Breast epithelium (tissue), 4 donors: ENCODE measurements at places on chromosomes 13 and 19. TPM values are rescaled to one million over a fixed set of nuclear protein-coding genes. Genes with fewer than 3 reads are reported as not detected.
A peak's percentile ranks its signal among the peaks of the same experiment; 100 is the strongest.

The ZNF222 gene
- total RNA-seq = 3.8 TPM

The KCNC3 gene
- total RNA-seq = 1.6 TPM

The CYP2F1 gene
- total RNA-seq = not detected

The C13orf42 gene
- not detected for total RNA-seq

The THOP1 gene
- total RNA-seq = 39.1 TPM

The OR10H1 gene
- total RNA-seq = not detected

The ABHD13 gene
- 14.4 TPM for total RNA-seq

- DNase-seq = no peak
Observed at GRCh38 chr13:60329221-60329923, 67.6 kb upstream of the TDRD3 start.

GRCh38 chr19:21109116-21109515, 27.1 kb downstream of the ZNF714 start:
- no peak for DNase-seq

GRCh38 chr13:84946192-84946591, 853.0 kb downstream of the SLITRK6 start:
- no peak for DNase-seq

DNA sequence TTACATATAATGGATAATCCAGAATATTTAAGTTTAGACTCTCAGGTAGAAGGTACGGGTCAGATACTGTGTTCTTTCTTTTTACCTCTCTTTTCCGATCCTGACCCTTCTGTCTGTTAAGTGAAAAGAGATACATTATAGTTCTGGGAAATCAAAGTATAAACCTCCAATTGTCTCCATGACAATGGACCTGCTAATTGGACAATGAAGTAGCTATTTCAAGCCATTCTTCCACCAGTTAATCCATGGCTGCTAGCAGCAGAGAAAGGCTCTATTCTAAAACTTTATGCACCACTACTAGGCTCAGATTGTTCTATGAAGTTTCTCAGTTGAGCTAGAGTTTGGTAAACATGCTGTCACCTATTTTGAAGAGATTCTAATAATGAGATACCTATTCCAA, 8.3 kb upstream of the NBEA start:
- DNase-seq = no peak

DNA sequence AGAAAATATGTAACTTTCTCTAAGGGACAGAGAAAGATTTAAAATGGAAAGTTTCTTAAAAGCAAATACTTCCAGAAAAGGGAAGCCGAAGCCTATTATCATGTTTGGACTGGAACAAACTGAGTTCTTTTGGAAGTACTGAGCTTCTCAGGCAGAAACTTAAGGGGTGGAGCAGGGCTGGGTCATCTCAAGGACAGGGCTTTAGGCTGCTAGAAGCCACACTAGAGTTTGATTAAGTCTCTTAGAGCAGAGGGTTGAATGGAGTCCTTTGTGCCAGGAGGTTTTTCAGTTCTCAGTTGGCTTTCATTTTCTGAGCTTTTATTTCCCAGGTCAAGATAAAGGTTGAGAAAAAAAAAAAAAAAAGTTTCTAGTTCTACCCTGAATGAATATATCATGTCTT, 432.7 kb downstream of the SLITRK5 start:
- DNase-seq = no peak

DNA sequence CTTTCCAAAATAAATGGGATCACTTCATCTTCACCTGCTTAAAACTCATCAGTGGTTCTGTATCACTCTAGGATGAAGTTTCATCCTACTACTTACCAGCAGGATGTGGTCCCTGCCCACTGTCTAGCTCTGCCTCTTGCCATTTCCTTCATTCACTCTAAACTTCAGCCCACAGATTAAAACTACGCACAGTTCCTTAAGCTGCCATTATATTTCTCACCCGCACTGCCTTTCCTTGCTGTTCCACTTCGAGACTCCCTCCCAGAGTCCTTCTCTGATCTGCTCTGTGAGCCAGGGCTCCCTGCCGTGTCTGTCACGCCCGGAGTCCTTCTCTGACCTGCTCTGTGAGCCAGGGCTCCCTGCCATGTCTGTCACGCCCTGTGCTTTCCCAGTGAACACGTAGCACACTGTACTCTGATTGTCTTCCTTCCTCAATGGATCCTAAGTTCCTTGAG, 52.0 kb upstream of the NPAS1 start:
- DNase-seq = no peak

- peak; percentile 44 for DNase-seq
Observed at GRCh38 chr19:50909240-50910070, 1.7 kb downstream of the KLK4 start.

DNA sequence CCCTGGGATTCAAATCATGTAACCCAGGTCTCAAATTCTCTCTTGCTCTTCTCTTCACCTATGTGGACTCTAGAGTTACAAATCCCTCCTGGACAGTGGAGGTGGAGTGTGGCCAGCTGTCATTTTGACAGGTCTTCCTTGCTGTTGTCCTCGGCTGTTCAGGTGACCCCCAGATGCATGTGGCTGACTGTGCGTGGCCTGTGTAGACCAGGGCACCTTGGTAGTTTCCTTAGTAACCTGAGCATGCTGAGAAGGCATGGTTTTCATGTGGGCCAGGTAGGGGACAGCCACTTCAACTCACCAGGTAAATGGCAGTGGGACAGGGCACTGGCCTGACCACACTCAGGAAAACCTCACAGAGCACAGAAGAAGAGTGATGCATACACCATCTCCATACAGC, 155.0 kb upstream of the TSHZ3 start:
- no peak for DNase-seq

DNA sequence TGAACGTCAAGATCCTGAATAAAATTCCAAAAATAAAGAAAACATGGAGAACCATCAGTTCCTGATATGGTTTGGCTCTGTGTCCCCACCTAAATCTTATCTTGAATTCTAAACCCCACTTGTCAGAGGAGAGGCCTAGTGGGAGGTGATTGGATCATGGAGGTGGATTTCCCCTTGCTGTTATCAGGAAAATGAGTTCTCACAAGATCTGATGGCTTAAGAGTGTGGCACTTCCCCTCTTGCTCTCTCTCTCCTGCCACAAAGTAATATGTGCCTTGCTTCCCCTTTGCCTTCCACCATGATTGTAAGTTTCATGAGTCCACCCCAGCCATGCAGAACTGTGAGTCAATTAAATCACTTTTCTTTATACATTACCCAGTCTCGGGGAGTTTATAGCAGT, 827.4 kb downstream of the GPC5 start:
- no peak for DNase-seq

GRCh38 chr13:32092496-32092895, 60.9 kb downstream of the FRY start:
- no peak for DNase-seq

DNA sequence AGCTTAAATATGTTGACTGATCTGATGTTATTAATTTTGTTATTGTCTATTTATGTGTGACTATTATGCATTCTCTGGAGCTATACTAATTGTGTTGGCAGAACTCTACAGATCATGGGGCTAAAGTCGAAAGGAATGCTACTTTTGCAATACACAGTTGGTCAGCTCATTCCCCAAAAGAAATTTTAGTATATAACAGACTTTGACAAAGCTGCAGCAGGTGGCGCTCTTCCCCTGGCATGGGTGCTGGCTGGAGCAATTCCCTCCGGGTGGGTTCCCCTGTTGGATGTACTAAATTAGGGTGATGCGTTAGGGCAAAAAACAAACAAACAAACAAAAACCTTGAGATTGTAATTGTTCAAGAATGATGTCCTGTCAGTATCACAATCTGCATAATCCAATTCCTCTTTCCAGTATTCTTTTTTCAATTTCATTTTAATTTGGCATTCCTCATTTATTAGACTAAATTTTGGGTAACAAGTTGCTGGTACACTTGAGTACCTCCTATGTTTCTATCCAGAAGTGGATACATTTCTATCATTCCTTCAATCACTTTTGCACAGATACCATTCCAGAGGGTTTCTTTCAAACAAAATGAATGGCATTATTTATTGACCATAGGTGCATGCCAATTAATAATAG, 322.8 kb upstream of the EDNRB start:
- no peak for DNase-seq

DNA sequence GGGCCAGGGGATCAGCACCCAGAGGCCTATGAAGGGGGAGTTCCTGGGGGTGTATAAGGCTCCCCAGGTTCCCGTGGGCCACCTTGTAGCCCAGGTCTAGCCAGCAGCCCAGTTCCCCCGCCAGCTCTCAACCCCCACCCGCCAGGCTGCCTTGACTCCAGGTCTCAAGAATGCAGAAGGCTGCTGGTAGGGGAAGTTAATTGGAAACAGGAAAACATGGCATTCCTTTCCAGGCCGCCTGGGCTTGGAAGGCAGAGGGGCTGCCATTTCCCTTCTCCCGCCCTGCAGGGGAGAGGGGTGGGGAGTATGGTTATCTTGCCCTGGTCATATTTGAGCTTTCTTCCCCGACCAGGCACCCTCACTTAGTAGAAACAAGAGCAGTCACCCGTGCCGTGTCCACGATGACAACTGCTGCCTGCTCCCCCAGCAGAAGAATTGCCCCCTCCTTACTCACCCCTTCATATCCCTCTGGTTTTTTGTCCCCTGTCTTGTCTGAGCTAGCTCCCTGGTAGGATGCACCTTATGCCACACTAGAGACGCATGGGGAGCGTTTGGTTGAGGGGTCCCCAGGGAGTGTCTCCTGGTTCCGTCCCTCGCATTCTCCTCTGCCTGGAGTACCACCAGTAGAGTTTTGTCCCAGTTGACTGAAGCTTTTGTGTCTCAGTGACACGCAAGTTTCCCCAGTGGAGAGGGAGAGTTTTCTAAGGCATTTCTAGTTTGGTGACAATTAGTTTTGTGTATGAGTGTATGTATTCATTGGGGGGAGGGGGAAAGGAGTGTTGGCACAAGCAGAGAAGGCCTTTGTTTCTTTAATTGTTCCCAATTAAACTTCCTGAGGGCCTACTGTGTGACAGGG, 4.5 kb downstream of the BICRA start:
- peak; percentile 30 for DNase-seq

DNA sequence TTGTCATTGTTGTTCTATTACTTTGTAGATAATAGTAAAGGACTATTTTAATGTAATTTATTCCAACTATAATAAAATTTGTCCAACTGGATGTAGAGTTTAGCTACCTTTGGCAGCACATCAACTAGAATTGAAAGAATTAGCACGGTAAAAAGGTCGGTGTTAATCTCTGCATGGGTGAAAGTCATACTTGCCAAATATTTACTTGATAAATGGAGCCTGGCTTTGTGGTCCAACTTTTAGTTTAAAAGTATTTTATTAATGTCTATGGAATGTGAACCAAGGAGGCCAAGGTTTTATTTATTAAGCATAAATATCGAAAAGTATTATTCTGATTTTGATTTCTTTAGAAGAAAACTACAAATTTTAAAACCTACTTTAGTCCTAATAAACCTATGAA, 1389.0 kb downstream of the PCDH9 start:
- no peak for DNase-seq

- DNase-seq = no peak
Observed at GRCh38 chr13:69820180-69820579, 287.4 kb upstream of the ATXN8OS start.

DNA sequence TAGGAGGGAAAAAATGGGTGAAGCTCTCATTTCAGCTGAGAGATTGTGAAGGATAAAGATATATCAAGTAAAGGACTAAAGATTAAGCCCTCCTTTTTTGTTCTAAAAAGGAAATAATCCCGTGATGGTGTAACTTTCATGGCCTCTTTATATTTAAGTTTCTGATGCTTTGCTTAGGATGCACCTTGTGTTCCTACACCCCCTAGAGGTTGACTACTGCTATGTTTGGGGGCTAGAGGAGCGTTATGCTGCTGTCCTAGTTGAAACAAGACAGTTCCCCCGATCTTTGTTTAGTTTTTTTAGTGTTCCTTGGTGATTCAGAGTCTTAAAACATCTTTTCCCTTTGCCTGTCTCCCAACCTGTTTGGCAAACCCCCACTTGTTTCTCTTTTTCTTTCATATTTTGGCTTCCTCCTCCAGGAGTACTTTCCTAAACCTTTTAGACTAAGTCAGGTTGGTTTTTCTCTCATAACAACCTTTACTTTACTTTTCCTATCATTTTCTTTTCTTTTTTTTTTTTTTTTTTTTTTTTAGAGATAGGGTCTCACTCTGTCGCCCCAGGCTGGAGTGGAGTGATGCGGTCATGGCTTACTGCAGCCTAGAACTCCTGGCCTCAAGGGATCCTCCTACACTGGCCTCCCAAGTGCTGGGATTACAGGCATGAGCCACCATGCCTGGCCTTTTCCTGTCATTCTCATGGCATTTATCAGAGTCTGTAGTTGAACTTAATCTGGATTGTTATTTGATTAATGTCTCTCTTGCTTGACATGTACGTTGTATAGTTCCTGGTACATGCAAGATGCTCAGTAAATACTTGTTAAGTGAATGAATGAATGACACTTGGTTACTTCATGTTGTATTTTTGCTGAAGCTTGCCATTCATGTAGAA, 2.8 kb downstream of the UBA2 start:
- DNase-seq = no peak

- no peak for DNase-seq
Observed at GRCh38 chr19:53140351-53140750, 7.6 kb upstream of the ZNF415 start.

- DNase-seq = no peak
Observed at GRCh38 chr13:19606152-19606551, 27.3 kb upstream of the MPHOSPH8 start.

- DNase-seq = no peak
Observed at GRCh38 chr13:42021851-42022250, 26.6 kb upstream of the DGKH start.

- DNase-seq = no peak
Observed at GRCh38 chr19:20416661-20417060, 148.9 kb downstream of the ZNF737 start.

- no peak for DNase-seq
Observed at GRCh38 chr13:35512271-35512920, 35.9 kb upstream of the MAB21L1 start.

- peak; percentile 44 for DNase-seq
Observed at GRCh38 chr19:688214-688613, 7.0 kb downstream of the PRSS57 start.

DNA sequence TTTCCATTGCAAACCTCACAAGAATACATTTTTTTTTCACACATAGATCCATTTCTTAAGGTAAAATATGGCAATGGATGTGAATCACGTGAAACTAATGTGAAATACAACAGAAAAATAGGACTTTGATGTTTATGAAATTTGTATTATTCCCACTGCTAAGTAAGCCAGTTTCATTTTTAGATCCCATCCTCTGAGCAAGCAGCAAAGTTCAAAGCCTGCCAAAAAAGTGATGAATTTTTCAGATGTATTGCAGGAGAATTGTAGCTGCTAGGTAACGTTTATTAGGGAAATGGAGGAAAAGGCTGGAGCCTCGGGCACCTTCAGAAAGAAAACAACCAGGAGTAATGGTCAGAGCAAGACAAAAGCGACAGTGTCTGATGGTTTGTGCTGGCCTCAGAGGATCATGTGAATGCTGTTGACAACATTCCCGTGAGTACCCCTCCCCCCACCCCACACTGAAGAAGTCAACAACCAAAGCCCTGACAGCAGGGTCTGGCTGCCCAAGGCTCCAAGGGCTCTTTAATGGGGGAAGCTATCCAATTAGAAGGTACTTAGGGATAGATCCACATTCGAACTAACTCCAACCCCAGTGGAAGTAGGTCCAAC, 95.5 kb downstream of the OXGR1 start:
- no peak for DNase-seq

GRCh38 chr19:44303976-44304568, 753 bp downstream of the ZNF235 start:
- no peak for DNase-seq

GRCh38 chr19:3333020-3333583, 33.3 kb upstream of the NFIC start:
- no peak for DNase-seq

- DNase-seq = no peak
Observed at GRCh38 chr13:77717508-77717907, 20.0 kb downstream of the SLAIN1 start.
